AG08396 (cell line): ENCODE measurements at places on chromosomes 13 and 19.

DNA sequence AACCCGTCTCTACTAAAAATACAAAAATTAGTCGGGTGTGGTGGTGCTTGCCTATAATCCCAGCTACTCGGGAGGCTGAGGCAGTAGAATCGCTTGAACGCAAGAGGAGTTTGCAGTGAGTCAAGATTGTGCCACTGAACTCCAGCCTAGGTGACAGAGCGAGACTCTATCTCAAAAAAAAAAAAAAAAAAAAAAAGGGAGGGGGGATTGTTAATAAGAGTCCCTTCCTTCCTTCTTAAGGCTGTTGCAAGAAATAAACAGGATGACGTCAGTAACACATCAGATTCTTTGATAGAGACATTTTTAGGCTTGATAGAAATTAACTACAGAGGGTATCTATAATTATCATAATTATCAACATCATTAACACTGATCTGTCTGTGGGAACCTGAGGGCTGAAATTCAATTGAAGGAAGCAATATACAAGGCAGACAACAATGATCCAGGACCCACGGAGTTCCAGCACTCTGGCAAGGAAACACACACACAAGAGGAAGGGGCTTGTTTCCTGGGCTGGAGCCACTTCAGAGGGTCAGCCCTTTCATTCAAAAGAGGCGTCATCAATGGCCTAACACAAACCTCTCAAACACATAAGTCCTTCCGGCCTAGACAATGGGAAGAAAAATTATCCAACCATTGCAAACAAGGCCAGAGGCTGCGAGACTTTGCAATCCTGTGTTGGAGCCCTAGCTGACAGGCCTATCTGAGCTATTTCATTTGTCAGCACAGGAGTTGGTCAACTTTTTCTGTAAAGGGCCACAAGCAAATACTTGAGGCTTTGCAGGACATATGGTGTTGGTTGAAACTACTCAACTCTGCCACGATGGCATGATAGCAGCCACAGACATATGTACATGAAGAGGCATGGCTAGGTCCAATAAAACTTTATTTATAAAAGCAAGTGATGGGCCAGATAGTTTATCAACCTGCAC lies 105.2 kb downstream of the INSR start:
- no peak for DNase-seq

DNA sequence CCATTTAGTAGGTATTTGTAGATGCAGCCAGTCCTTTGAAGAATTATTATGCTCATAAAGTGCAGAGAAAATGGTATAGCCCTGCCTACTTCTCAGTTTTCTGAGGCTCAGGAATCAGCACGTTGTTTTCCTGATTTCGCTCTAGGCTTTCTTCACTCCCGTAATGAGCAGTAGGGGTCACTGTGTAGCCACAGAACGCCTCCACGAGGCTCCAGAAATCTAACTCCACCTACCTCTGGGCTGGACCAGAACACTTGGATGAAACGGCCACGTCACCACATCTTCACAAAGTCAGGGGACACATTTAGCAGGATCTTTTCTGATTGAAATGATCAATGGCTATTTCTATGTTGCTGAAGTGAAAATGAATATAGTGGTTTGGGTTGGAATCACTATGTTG lies 49.8 kb upstream of the GTF3A start:
- DNase-seq = peak; percentile 87

- DNase-seq = no peak
These were observed 94.6 kb downstream of the LRCH1 start for GRCh38 chr13:46647512-46648065.

GRCh38 chr19:8158411-8159074 lies 9.2 kb upstream of the FBN3 start:
- DNase-seq = peak; percentile 73

GRCh38 chr19:57934820-57935665 lies at the start of gene ZNF418:
Gene ZNF418 (minus strand): TSS chr19:57935402. CDS start chr19:57933822, 1,580 bp downstream.
- peak; percentile 70 for DNase-seq

DNA sequence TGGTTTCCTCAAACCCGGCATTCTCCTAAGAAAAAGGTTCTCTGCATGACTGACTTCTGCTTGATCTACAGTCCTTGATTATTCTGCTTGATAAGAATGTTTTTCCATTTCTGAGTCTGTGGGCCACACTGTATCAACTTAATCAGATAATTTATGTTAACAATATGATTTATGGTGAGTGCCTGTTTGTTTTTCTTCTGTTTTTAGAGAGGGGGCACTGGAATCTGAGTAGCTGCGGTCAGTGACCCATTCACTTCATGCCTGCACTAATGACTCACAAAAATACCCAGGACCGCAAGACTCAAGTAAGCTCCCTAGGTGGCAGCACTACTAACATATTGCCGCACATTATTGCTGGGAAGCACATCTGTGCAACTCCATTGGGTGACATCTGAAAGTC lies 542.3 kb upstream of the ATXN8OS start:
- DNase-seq = no peak

- DNase-seq = no peak
These were observed 73.1 kb downstream of the EPS15L1 start for GRCh38 chr19:16398530-16399249.

- DNase-seq = no peak
These were observed 16.2 kb upstream of the NFIC start for GRCh38 chr19:3350014-3350663.

DNA sequence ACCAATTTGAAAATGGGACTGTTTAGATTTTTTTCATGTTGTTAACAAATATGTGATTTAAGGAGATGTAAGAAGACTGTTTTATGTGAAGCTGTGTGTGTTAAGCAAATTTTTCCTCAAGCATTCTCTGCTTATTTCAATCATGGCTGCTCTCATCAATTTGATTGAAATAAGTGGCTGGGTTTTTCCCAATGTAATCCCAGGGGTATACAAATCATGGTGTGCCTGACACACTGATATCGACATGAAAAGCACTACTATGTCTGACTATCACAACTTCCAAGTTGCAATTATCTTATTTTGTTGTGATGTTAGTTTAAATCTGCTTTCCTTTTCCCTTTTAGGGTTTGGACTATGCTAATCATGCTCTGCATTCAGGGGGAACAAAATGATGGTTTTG lies 283.7 kb downstream of the HS6ST3 start:
- DNase-seq = no peak

- DNase-seq = no peak
These were observed 1394.8 kb upstream of the SLC10A2 start for GRCh38 chr13:104461049-104461448.

GRCh38 chr13:35927567-35928021 lies 203.6 kb downstream of the DCLK1 start:
- DNase-seq = peak; percentile 13

DNA sequence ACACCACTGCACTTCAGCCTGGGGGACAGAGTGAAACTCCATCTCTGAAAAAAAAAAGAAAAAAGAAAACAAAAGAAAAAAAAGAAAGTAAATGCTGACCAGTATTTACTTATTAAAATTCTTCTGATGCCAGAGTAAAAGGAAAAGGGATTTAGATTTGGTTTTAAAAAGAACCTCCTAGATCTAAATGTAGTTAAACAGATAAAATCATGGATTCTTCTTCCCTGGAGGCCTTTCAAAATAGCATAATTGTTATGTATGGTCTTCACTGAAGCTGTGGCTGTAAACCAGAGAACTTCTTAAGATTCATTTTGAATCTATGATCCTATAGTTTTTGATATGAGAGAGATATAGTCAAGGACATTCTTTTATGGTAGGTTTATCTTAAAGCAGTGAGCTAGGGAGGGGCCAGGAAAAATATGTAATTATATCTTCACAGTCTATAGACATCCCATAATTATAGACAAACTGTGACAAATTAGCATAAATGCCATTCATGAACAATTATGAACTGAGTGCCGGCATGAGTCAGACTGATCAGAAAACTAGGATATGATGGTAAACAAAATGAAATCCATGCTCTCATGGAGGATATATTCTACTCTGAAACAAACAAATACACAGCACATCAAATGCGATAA lies 14.9 kb upstream of the STK24 start:
- DNase-seq = no peak

DNA sequence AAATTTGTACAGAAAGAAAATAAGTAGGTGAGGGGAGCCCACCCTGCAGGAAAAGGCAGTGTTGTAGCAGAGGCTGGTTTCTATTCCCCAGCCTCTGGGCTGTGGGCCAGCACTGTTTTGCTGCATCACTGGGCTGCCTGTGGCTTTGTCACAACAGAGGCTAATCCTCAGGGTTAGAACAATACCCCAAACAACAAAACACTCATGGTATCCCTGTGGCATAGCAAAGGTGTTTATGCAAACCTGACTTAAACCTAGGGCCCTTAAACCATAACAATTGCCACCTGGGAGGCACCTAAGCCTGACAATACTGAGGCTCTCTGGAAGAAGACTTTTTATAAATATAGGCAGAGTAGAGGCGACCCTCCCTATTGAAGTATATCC lies 314.7 kb downstream of the OLFM4 start:
- DNase-seq = no peak

DNA sequence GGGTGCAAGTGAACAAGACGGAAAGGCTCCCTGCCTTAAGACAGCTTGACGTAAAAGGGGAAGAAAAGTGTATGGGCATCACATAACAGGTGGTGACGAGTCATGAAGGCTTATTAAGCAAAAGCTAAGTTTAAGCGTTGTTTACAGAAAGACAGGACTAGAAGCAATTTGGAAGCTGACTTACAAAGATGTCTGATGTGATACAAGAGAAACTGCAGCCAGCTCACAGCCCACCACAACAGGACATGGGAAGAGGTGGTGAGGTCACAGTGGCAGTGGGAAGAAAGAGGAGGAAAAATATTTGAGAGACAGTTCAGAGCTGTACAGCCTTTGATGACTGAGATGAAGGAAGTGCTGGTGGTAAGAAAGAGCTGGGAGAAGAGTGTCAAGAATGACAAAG lies 181.6 kb downstream of the KLF12 start:
- DNase-seq = no peak

DNA sequence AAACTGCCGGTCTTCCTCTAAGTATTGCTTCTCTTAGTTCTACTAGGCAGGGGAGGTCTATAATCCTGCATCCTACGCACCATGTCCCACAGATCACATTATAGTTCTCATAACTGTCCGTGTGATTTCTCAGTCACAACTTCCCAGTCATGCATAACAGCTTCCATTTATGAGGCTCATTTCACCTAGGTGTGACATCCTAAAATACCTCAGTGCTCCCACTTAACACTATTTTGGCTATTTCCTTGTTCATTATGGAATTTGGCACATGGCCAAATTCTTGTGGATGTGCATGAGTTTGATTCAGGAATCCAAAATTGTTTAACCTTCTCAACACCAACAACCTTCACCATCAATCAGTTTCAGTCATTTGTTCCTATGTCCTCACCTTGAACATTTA lies 989.9 kb downstream of the OLFM4 start:
- no peak for DNase-seq

DNA sequence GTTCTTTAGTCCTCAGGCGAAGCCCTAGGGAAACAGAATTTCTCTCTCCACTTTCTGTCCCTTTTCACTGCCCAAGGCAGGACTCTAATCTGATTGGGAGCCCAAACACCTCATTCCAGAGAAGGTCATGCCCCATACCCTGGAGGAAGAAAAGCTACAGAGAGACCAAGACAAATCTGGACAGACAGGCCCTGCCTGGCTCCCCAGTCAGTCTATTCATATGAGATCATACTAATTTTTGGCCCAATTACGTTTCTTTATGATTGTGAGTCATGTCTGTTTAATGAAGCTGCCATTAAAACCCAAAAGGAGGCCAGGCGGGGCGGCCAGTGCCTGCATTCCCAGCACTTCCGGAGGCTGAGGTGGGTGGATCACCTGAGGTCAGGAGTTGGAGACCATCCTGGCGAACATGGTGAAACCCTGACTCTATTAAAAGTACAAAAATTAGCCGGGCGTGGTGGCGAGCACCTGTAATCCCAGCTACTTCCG lies 3.3 kb upstream of the AP3D1 start:
- DNase-seq = peak; percentile 44

DNA sequence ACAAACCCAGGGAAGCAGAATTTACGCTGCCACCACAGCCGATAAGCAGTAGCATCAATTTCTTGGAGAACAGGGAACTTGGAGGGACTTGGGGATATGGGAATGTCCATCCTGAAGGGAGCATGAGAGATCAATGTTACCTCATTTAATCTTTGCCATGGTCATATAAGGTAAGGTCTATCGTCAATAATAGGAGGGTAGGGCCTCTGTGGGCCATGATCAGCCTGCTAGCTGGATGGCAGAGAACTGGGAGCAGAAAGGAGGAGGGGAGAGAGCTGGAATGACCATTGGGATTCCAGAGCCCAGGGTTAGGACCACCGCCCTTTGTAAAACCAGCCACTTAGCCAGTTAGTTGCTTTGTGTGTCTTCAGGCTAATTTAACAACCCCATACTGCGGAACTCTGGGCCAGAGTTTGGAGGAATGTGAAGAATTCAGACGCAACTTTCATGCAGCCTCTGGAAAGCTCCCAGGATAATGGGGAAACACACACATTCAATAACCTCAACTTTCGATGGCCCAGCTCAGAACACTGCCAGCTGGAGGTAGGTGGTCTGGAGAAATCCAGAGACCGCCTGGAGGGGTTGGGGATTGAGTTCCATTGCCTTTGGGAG lies 40.3 kb downstream of the ZNF557 start:
- DNase-seq = peak; percentile 23

DNA sequence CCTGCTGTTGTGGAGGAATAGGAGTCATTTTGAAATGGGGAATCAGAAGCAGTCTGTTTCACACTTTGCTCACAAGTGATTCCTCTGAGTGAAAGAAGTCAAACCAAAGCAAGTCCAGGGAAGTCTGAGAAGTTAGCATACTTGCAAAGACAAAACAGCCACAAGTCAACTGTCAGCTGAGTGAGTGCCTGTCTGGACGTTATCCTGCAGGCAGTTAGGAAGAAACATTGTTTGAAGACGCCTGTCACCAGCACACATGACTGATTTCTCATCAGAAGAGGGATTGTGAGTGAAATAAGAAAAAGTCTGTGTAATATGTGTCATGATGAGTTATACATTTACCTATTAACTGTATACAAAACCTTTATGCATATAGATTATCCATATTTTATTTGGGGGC lies 153.5 kb downstream of the KCNRG start:
- no peak for DNase-seq

DNA sequence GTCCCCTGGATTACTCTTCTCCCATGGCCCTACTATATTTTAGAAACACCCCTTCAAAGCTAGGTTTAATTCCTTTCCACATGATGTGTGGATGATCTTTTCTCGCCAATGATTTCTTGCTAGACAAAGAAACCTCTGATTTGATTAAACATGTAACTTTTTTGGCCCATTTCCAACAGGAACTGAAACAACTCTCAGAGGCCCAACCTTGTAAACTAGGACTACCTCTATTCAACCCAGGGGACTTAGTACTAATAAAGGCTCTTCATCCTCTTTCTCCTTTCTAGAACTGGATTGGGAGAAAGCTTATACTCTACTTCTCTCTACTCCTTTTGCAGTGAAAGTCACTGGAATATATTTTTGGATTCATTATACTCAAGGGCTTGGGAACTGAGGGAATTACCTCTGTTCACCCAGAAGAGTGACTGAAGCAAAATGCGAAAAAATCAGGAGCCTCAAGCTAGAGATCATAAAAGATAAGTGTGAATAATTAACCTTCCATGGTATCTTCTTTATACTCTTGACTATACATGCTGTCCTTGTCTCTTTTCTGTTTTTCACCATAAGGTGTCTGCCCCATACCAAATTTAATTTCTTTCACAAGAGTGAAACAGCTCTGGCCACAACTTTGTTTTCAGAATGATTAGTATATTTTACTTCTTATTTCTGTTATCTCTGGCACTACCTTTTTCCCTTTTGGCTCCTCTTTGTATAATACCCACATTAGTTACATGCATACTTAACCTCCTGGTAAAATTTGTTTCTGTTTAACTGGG lies 977.6 kb downstream of the SLITRK5 start:
- no peak for DNase-seq
